ENCODE measurements at places on chromosomes 6 and 20.

DNA sequence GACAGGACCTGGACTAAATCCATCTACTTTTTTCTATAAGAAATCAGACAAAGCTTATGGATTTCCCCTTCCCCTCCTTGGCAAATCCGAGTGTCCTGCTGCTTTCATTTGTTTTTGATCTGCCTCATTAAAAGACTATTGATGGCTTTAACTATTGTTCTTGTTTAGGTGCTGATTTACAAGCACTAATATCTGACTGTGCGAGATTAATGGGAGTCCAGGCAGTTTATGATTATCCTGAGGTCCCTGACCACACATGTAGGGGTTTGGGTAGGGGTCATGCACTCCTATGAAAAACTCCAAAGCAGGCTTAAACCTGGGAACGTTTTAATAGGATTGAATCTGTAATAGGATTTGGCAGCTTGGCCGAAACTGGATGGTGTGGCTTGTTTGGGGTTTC, 317.5 kb upstream of the POU3F2 start:
- no peak for DNase-seq

- no peak for DNase-seq
Observed at GRCh38 chr6:131636880-131637792, at the start of gene ENPP3. Gene ENPP3, plus strand, starts transcription at chr6:131637302. Its CDS starts 83 bp downstream, at chr6:131637385.

- no peak for DNase-seq
Observed at GRCh38 chr6:51529240-51529639, 558.2 kb downstream of the PKHD1 start.

DNA sequence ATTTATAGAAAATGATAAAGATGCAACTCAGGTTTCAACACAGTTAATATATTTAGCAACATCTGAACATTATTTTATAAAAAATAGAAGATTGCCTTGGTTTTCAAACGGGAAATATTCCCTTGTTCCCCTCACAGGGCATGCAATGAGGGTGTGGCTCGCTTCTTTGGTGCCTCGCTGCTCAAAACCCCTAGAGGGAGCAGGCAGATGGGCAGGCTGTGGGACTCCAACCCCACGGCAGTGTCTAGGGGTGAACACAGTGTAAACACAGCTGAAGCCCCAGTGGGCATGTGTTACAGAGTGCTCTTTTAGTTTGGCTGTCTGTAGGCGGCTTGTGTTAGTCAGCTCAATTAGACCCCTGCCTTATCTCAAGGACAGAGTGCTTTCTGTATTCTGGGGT, 560.8 kb upstream of the IMPG1 start:
- no peak for DNase-seq

DNA sequence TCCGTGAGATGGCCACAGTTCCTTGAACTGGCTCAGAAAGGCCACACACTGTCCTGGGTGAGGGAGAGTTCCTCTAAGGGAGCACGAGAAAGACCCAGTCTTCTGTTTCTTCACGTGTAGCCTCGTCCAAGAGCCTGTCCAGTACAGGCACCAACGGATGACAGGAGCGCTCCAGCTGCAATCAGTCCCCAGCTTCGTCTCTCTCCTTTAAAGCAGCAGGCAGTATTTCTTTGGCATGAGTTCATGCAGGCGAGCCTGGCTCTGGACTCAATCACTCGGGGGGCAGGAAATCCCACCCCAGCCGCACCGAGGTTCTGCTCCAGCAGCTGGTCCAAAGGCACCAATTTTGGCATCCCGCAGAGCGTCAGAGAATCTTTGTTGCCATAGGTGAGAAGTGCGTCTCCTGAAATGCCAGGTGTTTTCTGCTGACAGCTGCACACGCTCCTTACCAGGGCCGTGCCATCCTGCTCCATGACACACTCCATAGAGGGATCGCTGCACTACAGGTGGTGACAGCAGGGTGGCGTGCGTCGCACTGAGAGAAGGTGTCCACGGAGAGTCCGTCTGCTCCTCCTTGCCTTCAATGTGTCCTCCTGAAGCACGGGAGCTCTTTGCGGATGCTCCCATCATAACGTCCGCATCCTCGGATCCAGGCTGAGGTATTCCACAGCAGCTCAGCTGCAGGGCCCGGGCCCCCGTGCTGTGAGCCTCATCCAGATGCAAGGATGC, 59.6 kb upstream of the AFDN start:
- peak; percentile 53 for DNase-seq

GRCh38 chr6:165559632-165560031, 103.4 kb downstream of the PDE10A start:
- DNase-seq: no peak

GRCh38 chr6:18090349-18090786, 32.1 kb downstream of the NHLRC1 start:
- no peak for DNase-seq

GRCh38 chr6:33981421-33981820, 164.5 kb downstream of the GRM4 start:
- DNase-seq: no peak

GRCh38 chr6:70592391-70593117, 25.8 kb downstream of the SDHAF4 start:
- no peak for DNase-seq

GRCh38 chr6:160069050-160069454, 52.6 kb upstream of the SLC22A1 start:
- DNase-seq: no peak

DNA sequence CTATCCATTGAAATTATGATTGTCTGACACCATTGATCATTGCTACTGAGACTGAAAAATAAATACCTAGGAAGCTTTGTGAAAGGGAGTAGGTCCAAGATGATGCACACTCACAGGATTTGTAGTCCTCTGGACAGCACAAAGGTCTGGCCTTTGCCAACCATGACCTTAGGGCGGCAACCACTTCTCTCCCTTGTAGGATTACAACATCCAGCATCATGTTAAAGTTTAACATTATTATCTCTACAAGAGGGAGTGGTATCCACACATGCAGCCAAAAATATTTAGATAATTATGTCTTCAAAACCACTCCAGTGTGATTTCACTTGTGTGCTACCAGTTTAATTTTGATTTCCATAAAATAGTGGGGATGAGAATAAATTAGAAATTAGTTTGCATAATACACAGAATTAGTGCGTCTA, 51.1 kb upstream of the NHSL1 start:
- DNase-seq: no peak

DNA sequence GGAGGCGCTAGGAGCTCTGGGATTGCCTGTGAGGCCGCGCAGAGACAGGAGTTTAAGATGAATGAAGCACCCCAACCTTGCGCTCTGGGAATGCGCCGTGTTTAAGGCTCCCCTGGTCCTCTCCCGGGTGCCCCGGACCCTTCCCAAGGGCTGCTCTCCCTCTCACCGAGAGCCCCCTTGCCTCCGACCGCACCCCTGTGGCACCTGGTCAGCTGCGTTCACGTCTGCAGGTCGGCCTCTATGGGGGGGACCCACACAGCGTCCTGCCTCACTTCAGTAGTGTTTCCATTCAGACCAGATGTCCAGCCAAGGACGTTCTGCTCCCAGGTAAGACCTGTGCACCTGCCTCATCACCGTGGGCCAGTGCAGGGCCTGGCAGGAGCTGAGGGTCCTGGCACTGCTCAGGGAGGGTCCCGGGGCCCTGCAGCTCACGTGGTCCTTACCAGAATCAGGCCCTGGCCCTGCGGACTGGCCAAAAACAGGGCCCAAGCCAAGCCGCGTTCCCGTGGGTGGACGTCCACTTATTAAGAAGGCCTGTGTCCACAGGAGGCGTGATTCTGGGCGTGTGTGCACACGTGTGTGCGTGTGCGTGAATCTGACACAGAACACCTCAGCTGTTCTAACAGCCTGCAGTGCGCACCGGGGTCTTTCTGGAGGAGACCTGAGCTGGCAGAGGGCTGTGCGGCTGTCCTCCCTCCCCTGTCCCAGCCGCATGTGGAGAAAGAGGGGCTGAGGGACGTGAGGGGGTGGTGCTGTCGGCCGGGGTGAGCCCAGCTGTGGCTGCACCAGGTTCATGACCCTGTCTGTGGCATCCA, 79.9 kb upstream of the BHLHE23 start:
- DNase-seq: no peak

GRCh38 chr6:150666071-150666470, 66.4 kb downstream of the PLEKHG1 start:
- DNase-seq: no peak

GRCh38 chr6:166307082-166308032, 835 bp downstream of the PRR18 start:
- DNase-seq: no peak

DNA sequence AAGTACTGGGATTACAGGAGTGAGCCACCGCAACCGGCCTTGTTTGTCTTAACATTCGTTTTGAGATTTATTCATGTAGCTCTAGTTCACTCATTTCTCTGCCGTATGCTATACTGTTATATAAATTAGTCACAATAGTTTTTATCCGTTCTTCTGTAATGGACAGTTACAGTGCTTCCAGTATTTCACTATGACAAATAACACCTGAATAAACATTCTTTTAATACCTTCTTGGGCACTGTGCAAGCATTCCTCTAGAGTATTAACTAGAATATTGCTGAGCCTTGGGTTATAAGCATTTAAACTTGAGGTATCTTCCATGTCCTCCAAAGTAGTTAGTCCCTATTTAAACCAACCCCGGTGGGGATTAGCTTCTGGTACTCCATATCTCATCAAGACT, 45.6 kb downstream of the STK38 start:
- DNase-seq: no peak

GRCh38 chr6:155936127-155936526, 480.5 kb upstream of the NOX3 start:
- no peak for DNase-seq

GRCh38 chr6:18034798-18035202, 47.4 kb upstream of the KIF13A start:
- no peak for DNase-seq

DNA sequence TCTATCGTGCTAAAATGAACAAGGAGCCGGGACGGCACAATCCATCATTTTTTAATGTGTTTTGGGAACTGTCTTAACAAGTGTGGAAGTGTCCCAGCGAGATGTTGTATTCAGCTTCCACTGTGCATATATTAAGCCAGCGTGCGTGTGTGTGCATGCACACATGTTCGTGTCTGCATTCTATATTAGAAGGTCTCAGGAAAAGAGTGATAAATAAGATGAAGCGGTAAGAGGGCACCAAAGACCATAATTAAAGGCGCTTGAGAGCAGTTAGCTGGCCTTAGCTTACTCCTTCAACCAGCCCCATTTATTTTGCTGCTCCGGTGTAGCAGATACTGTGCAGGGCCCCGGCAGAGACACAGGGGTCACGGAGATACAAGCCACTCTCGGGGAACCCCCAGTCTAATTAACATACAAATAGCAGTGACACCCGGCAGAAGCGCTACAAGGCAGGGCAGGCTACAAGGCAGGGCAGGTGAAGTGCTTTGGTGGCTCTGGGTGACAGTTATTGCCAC, 206.5 kb upstream of the RREB1 start:
- no peak for DNase-seq

- peak; percentile 95 for DNase-seq
Observed at GRCh38 chr6:137171824-137172733, 1.4 kb downstream of the IL22RA2 start.

DNA sequence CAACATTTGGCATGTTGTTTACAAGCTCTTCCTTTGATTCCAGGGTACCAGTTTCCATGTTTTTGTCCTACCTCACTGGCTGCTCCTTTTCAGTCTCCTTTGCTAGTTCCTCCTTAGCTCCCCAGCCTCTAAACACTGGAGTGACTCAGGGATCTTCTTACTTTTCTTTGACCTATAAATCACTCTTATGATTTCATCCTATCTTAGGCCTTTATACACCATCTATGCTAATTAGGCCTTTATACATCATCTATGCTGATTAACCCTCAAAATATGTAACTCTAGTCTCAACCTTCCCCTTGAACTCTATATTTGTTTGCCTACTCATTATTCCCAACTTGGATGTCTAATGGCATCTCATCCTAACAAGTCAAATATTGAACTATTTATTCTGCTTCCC, 9.5 kb downstream of the TMEM30A start:
- DNase-seq: no peak

DNA sequence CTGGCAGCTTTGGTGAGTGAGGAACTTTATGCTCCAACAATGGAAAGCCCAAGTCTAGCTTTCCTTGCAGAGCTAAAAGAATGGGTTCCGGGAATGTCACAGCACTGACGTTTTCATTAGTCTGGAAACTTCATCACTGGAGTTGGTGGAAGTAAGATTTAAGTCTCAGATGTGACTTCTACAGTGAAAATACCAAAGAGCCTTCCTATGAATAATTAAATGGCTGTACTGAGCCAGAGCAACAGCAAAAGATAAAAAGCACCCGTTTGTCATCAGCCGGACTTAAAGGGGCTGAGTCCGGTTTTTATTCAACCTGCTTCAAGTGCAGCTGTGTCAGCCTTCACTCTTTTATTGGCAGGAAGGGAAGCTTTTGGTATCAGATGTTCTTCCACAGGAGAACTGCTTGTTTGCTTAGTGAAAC, 46.5 kb upstream of the SHLD1 start:
- no peak for DNase-seq
